Activated naive CD4-positive, alpha-beta T cell treated with anti-CD3 and anti-CD28 coated beads, Interleukin-2, amount 50 U/mL, for 72 hours (primary cell): ENCODE measurements at places on chromosomes 2 and 18. TPM values are rescaled to one million over a fixed set of nuclear protein-coding genes. Genes with fewer than 3 reads are reported as not detected.

The CAPN14 gene
- total RNA-seq = 1.0 TPM

The KCNJ3 gene
- not detected for total RNA-seq

The RAB27B gene
- total RNA-seq = 0.21 TPM

The CNPPD1 gene
- 46.9 TPM for total RNA-seq

The TCF23 gene
- 0.07 TPM for total RNA-seq

The LYPD1 gene
- not detected for total RNA-seq

The DNAJC5G gene
- not detected for total RNA-seq

The CDH20 gene
- 0.14 TPM for total RNA-seq

The RGPD3 gene
- not detected for total RNA-seq

The MAP3K19 gene
- 0.64 TPM for total RNA-seq

The GLI2 gene
- not detected for total RNA-seq

The STARD6 gene
- total RNA-seq = not detected

The DLX2 gene
- not detected for total RNA-seq

The ZNF385B gene
- total RNA-seq = not detected

The HDHD2 gene
- 43.6 TPM for total RNA-seq

The CFC1 gene
- total RNA-seq = not detected

The L3MBTL4 gene
- total RNA-seq = 0.10 TPM

The BARD1 gene
- total RNA-seq = 31.3 TPM

The RAX gene
- 0.56 TPM for total RNA-seq

The ALK gene
- not detected for total RNA-seq

The SERPINB8 gene
- 7.8 TPM for total RNA-seq

The SDC1 gene
- 0.41 TPM for total RNA-seq

The CXCR4 gene
- total RNA-seq = 104 TPM

The NGEF gene
- not detected for total RNA-seq

The OSBPL6 gene
- 2.0 TPM for total RNA-seq

The ARHGEF33 gene
- total RNA-seq = 0.19 TPM

The SERPINB4 gene
- not detected for total RNA-seq

The TWIST2 gene
- not detected for total RNA-seq

The LINC00305 gene
- total RNA-seq = not detected

The LRP1B gene
- total RNA-seq = not detected

The DNAH7 gene
- not detected for total RNA-seq

The ZDBF2 gene
- total RNA-seq = 18.1 TPM

The TRIM54 gene
- total RNA-seq = not detected

The MC5R gene
- not detected for total RNA-seq

The CACNB4 gene
- total RNA-seq = 0.32 TPM

The DPYSL5 gene
- total RNA-seq = not detected

The PGAP1 gene
- total RNA-seq = 40.2 TPM

The UCN gene
- 3.6 TPM for total RNA-seq

The SLC9A4 gene
- total RNA-seq = 0.23 TPM

The CNDP1 gene
- total RNA-seq = not detected

The TRAPPC8 gene
- 29.8 TPM for total RNA-seq

The ANKRD30BL gene
- not detected for total RNA-seq

The IL1B gene
- total RNA-seq = 0.25 TPM

The SPATA3 gene
- total RNA-seq = 0.84 TPM

The MFSD2B gene
- total RNA-seq = 0.16 TPM

The OSR1 gene
- total RNA-seq = not detected

The SCN7A gene
- not detected for total RNA-seq

The UGT1A8 gene
- not detected for total RNA-seq

The AQP4 gene
- not detected for total RNA-seq

The CFAP65 gene
- not detected for total RNA-seq

The TACR1 gene
- total RNA-seq = not detected

The XRCC5 gene
- total RNA-seq = 487 TPM

The TRIB2 gene
- 2.6 TPM for total RNA-seq

The G6PC2 gene
- not detected for total RNA-seq

The MAPK4 gene
- not detected for total RNA-seq

The C2orf80 gene
- not detected for total RNA-seq

The PLEKHH2 gene
- 8.6 TPM for total RNA-seq
